ENCODE measurements at places on chromosomes 12 and 14. TPM values are rescaled to one million over a fixed set of nuclear protein-coding genes. Genes with fewer than 3 reads are reported as not detected.

- DNase-seq, result no peak
Measured at GRCh38 chr12:1881301-1881700, 37.2 kb downstream of the CACNA2D4 start.

- no peak for DNase-seq
Measured at GRCh38 chr12:41264281-41264680, 76.2 kb downstream of the PDZRN4 start.

Gene TAS2R9
- total RNA-seq, result not detected

Gene PTGER2
- not detected for total RNA-seq

Gene SYT10
- not detected for total RNA-seq
